Caudate nucleus (tissue), 63 donors: ENCODE measurements at places on chromosomes 1 and 21.
A peak's percentile ranks its signal among the peaks of the same experiment; 100 is the strongest.

DNA sequence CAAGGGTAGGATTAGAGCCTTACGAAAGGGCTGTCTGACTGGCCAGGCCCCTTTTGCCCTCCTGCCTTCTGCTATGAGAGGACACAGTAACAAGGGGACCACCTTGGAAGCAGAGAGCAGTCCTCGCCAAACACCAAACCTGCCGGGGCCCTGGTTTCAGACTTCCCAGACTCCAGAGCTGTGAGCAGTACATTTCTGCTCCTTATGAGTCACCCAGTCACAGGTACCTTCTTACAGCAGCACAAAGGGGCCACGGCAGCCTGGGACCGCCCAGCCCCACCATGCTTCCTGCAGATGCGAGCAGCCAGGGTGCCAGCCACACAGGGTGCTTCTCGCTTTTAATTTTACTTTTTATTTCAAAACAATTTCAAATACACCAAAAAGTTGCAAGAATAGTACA is 17.2 kb upstream of the POFUT2 start:
- no peak for DNase-seq

DNA sequence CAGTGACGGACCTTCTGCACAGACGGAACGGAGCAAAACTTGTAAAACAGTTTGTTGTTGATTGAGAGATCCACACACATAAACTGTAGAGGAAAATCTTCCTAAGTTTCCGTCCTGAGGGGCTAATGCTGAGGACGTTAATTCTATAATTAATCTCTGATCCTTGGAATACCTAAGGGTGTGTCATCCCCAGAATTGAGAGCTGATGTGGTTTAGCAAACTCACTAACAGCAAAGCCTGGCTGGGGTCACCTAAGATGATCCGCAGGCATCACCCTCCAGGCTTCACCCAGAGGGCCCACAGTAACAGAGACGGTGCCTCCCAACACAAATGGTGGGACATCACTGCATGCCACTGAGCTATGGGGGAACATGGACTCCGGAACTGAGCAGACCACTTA is 97.5 kb downstream of the SMYD2 start:
- no peak for DNase-seq

DNA sequence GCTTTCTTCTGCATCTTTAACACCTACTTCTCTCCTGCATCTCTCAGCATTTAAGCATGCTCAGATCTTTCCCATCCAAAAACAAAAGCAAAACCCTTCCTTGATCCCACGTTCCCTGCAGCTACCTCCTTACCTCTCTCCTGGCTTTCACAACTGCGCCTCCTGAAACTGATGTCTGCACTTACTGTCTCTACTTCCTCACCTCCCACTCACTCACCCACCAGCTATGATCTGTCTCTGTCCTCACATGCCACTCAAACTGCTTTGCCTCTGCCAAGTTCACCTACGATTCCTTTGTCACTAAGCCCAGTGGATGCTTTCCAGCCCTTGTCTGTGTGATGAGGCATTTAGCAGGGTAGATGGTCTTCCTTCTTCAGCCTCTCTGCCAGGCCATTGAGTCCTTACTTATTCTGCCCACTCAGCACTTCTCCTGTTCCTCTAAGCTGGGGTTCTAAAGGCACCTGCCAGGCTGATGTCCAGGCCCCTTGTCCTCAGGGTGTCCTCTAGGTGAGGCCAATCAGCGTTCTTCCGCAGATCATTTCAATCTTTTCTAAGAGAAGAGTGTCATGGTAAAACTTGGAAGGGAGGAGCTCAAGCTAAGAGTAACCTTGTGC is 10.0 kb upstream of the GJB3 start:
- no peak for DNase-seq

GRCh38 chr1:156584813-156585212 is 5.3 kb downstream of the TTC24 start:
- no peak for DNase-seq

DNA sequence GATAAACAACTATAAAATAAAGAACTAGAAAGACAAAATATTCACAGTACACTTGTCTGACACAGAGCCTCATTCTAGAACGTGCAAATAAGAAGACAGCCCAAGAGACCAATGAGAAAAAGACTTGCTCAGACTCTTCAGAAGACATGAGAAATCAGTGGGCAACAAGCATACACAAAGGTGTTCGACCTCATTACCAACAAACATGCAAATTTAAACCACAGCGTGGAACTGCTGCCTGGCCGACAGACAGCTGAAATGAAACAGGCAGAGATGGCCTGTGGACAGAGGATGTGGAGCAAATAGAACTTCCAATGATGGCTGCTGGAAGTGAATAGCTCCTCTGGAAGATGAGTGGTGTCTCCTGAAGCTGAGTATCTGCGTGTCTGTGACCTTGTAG is 22.4 kb upstream of the COL6A1 start:
- no peak for DNase-seq

DNA sequence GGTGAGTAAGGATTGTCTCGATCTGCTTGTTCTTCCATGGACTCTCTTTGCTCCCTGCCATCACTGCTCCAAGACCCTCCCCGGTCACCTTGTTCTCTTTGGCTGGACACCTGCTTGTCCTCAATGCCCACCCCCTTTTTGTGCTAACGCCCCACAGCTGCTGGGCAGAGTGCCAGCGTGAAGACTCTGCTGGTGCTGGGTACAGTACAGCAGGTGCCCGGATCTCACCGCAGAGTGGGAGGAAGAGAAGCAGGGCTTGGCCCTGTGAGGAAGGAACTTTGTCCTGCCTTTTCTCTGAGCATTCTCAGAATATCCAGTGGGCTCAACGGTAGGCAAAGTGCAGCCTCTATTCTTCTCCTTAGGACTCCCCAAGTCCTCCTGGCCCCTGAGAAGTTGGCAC is 90.1 kb downstream of the PLXNA2 start:
- no peak for DNase-seq

GRCh38 chr1:200887772-200888348 is 6.8 kb upstream of the INAVA start:
- no peak for DNase-seq

GRCh38 chr1:53594391-53595180 is 135.4 kb downstream of the DMRTB1 start:
- DNase-seq = no peak

GRCh38 chr21:23601549-23601948 is 2005.7 kb downstream of the MRPL39 start:
- no peak for DNase-seq

- no peak for DNase-seq
Observed at GRCh38 chr1:19178734-19179398, 31.2 kb downstream of the UBR4 start.

DNA sequence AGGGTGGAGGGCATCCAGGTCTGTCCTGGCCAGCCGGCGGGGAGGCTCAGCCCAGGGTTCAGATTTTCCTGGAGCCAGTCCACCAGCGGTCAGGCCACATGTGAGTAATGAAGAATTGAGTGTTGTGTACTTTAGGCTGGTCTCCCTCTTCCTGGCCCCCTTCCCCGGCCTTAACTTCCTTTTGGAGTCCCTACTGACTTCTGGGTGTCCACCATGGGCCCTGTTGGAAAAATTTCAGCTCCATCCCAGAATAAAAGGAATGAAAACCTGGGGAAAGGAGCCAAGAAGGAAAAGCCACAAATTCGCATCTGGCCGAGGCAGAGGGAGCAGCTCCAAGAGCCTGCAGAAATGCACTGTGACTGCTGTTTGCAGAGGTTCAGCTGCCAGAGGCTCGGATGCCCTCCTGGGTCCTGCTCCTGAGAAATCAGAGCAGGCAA is 35.5 kb upstream of the HHAT start:
- DNase-seq = no peak

GRCh38 chr1:239893127-239893731 is 198.5 kb upstream of the FMN2 start:
- no peak for DNase-seq

- DNase-seq = no peak
Observed at GRCh38 chr1:234631721-234632125, 21.7 kb upstream of the IRF2BP2 start.

- DNase-seq = peak; percentile 25
Observed at GRCh38 chr21:16072737-16073136, 343.0 kb downstream of the USP25 start.

GRCh38 chr1:234586304-234586703 is 23.7 kb downstream of the IRF2BP2 start:
- no peak for DNase-seq

DNA sequence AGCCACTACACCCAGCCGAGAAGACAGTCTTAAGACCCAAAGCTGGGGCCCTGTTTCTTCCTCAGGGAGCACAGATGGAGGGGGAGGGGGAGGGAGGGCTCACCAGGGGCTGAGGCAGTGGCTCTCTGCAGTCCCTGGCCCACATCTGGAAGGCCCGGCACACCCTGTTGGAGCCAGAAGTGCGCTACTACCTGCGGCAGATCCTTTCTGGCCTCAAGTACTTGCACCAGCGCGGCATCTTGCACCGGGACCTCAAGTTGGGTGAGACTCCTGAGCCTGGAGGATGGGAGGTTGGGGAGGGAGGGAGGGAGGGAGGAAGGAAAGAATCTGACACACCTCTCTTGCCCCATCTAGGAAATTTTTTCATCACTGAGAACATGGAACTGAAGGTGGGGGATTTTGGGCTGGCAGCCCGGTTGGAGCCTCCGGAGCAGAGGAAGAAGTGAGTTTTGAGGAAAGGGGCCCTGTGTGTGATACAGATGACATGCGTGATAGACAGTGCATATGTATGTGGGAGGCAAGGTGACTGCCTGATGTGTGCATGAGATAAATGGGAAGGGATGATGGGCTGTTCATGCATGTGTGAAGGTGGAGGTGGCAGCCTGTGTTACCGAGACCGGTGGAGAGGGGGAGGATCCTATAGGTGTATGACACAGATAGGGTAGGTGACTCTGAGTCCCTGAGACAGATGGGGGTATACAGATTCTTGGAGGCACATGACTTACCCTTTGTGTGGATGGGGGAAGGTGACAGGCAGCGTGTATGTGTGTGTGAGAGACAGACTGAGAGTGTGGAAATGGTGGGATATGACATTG is 1.5 kb downstream of the PLK3 start:
- peak; percentile 86 for DNase-seq

DNA sequence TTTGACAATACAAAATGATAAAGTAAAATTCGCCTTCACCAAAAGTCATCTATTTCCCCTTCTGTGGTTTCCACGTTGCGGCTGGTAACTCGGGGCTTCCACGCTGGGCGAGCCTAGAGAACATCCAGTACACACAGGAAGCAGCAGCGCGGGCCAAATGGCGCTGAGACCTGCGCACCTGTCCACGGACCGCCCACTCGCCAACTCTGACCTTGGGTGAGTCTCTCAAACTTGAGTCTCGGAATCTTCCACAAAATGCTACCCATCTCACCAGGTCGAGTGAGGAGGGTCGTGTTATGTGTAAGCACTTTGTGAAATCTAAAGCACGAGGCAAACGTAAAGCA is 820 bp upstream of the TTF2 start:
- DNase-seq = no peak
